Stimulated activated CD8-positive, alpha-beta memory T cell treated with anti-CD3 and anti-CD28 coated beads, Interleukin-7, amount 100 ng/mL, for 1 hour (primary cell): ENCODE measurements at places on chromosomes 3 and 15.

DNA sequence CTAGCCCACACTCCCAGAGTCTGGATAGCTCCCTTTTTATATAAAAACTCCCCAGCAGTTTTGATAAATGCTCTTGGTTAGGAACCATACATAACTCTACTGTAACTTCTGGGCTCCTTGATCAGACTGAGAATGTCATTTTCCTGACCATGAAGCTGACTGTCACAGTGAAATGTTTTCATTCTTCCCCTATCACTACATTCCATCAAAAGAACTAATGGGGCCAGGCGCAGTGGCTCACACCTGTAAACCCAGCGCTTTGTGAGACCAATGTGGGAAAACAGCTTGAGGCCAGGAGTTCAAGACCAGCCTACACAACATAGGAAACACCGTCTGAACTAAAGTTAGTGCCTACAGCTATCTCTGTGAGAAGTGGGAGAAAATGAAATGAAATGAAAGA, 72.8 kb upstream of the MYO5C start:
- no peak for DNase-seq

DNA sequence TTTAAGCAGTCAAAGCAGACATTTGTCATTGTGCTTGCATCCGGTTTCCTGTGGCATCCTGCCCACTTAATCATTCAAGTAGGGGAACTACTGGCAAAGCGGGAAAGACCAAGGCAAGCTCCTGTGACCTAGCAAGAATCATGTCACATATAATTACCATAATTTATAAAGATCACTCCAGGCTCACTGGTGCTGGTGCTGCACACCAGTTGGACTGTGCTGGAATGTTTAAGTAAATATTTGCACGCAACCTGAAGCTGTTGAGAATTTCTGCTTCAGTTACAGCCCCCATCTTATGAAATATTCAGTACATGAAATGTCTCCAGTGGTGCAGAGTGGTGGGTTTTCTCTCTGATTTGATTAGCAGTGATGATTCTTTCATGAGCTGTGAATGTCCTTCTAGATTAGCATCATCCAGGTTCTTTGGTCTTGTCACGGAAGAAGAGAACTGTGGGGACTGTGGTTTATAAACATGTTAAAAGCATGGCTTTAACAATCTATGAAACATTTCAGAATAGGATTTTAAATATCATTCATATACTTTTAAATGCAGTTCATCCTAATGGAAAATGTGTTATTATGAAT, 621.3 kb upstream of the EPHA6 start:
- no peak for DNase-seq

DNA sequence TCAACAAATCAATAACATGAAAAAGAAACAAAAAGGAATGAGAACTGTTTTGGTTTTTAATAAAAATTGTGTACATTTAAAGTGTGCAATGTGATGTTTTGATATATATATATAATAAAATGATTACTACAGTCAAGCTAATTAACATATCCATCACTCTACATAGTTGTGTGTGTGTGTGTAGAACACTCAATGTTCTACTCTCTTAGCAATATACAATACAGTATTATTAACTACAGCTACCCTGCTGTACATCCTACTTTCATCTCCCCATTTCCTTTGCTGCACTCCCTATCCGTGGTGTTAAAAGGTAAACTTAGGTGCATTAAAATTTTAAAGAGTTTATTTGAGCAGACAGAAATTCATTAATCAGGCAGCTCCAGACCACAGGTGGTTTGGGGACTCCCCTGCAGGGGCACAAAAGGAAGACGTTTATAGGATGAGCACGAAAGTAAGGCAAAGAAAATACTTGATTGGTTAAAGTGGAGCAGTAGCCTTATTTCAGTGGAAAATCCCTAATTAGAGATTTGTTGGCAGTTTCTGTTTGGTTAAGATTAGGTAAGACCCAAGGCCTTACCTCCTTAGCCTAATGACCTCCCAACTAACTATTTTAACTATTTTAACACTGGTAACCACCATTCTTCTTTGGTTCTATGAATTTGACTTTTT, 61.8 kb upstream of the SNRK start:
- DNase-seq: no peak

DNA sequence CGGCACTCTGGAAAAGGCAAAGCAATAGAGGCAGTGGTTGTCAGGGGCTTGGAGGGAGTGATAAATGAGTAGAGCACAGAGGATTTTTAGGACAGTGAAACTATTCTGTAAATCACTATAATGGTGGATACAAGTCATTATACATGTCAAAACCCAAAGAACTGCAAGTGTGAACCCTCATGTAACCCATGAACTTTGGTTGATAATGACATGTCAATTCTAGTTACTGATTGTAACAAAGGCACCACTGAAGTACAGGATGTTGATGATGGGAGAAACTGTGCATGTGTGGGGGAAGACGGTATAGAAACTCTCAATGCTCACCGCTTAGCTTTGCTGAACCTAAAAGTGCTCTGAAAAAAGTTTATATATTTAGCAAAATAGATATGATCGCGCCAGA, 36.0 kb downstream of the BTLA start:
- no peak for DNase-seq

GRCh38 chr3:16419640-16420241, 93.8 kb downstream of the RFTN1 start:
- DNase-seq: no peak

- DNase-seq: no peak
Observed at GRCh38 chr3:149243540-149243939, 21.9 kb upstream of the CP start.

- no peak for DNase-seq
Observed at GRCh38 chr3:7790141-7790540, 711.5 kb upstream of the LMCD1 start.
